ENCODE measurements at places on chromosomes 16 and 17.
A peak's percentile ranks its signal among the peaks of the same experiment; 100 is the strongest.

DNA sequence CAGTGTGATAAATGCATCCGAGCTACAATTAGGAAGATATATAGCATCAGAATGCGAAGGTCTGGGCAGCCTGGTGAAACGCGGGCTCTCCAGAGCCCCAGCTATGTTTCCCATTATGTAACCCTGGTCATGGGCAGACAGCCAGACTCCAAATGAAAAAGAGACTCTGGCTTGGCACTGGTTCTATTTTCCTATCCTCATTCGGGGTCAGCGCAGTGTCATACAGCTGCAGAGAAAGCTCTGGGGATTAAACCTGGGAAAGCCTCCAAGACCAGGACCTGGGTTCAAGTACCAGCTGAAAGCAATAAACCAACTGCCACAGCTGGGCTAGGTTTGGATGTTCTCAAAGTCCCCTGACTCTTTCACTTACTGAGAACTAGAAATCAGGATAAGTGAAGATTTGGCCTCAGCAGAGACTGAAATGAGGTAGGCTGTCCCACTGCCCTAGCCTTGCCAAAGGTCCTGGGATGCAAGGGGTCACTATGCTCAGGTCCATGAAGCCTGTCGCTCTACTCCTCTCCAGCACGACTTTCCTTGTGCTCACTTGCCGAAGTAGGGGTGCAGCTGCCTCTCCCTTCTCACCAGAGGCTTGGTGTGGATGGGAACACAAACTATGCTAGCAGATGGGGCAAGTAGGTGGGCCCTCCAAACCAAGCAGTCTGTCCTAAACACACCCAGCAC is 123.8 kb downstream of the SMG6 start:
- DNase-seq: no peak

DNA sequence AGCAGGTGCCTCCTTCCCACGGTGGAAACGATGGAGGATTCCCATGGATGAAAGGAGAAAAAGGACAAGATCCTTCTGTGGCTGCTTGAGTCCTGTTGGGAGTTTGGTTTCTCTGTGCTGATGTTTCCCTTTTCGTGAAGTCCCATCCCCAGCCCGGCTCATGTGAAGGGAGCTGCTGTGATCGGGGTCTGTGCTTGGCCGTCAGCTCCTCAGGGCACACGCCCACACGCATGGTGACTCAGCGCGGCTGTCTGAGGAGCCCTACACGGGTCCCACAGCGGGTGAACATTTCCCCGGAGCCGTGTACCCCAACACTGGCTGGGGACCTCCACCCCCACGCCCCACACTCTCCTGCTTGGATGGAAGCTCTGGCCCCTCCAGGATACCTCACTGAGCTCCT is 44.5 kb upstream of the SSTR5 start:
- DNase-seq: no peak

DNA sequence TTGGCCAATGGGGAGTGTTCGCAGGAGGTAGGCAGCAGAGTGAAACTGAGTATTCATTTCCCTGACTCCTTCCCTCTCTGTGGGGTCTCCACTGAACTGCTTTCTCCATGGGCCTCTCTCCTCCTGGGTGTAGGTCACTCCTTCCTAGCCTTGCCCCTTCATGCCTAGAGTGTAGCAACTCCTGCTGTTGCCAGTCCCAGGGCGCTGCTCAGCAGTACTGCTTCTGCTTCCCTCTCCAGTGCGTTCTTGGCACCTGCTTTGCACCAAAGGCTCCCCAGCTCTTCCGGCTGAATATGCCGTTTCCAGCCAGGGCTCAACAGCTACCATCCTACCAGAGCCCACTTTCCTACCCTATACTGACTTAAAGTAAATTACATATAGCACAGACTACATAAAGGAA is 92.2 kb downstream of the MAF start:
- no peak for DNase-seq

- no peak for DNase-seq
Measured at GRCh38 chr17:35879773-35880654, at the start of gene CCL5. TSS of gene CCL5 (minus strand) at chr17:35880360.

DNA sequence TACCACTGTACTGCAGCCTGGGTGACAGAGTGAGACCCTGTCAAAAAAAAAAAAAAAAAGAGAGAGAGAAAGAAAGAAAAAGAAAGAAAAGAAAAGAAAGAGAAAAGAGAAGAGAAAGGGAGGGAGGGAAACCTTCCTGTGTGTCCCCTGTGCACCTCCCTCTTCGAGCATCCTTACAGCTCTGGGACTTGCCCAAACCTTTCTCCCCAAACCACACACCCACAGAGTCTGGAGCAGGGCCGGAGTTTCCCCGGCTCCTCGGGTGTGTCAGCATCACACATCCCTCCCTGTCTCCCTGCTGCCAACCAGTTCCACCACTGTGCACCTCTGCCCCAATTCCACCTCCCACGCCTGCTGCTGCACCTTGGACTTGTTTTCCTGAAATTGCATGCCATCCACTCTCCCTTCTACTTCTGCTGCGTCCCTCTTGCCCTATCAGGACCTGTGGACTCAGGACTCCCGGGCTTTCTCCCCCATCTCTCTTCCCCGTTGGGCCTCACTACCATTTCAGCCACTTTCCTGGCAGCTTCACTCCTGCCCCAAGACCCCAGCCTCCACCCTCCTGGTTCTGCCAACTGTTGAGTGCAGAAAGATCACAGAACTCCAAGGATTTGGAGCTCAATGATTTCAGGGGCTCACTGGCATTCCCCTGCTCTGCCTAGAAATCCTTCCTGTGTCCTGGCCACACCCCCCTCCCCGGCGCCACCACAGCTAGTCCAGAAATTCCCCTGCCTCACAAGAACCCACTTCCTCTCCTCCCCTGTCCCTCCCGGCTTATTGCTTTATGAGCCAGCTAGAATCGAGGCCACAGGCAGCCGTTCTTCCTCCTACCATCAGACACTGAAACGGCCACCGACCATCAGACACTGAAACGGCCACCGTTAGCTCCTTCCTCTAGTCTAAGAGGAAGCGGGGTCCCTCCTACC is 3.7 kb upstream of the CDK3 start:
- DNase-seq: no peak

- peak; percentile 63 for DNase-seq
Measured at GRCh38 chr16:88782454-88783390, 2.3 kb downstream of the PIEZO1 start.

GRCh38 chr17:48502901-48503300 is 27.9 kb downstream of the HOXB1 start:
- DNase-seq: no peak

DNA sequence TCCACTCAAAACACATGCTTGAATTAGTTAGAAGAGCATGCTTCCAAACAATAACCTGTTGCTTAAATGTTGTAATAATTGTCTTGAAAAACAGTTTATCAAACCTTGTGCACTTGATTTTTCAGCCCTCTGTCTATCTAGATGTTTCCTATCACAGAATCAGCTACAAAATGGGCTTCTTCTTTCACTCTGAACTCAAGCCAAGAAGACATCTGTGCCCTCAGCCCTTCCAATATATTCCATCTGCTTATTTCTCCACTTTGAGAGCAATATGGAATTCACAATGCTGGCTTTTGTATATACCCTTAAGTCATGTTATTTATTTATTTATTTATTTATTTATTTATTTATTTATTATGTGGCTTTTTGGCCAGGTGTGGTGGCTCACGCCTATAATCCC is 234.2 kb downstream of the TOX3 start:
- no peak for DNase-seq

- no peak for DNase-seq
Measured at GRCh38 chr16:13378151-13378550, 476.8 kb downstream of the SHISA9 start.

GRCh38 chr16:77868052-77868451 is 79.7 kb downstream of the VAT1L start:
- DNase-seq: no peak

DNA sequence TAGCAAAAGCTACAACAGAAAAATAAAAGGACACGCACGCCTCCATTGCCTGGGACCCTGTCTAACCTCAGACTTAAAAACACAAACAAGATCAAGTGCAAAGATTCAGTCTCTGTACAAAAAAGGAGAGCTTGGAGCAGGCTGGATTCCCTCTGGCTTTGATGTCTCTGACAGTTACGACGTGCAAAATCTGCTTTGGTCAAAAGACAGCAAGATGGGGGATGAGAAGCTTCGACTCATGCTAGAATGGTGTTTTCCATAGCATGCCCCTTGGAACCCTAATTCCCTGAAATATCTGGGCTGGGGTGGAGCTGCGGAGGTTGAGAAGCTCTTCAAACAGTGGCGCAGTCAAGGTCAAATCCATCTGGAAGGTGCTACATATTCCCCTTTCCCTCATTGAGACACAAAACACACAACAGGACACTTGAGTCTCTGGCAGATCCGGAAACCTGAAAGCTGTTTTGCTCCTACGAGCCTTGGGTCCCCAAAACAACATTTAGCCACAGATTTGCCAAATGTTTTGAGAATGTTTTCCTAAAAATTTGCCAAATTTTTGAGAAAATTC is 9.1 kb downstream of the MYH11 start:
- DNase-seq: no peak

- no peak for DNase-seq
Measured at GRCh38 chr17:263271-263670, 81.8 kb upstream of the DOC2B start.

GRCh38 chr16:56848955-56849689 is 15.9 kb upstream of the SLC12A3 start:
- DNase-seq: no peak

- DNase-seq: no peak
Measured at GRCh38 chr16:57711-58110, 4.1 kb downstream of the SNRNP25 start.

DNA sequence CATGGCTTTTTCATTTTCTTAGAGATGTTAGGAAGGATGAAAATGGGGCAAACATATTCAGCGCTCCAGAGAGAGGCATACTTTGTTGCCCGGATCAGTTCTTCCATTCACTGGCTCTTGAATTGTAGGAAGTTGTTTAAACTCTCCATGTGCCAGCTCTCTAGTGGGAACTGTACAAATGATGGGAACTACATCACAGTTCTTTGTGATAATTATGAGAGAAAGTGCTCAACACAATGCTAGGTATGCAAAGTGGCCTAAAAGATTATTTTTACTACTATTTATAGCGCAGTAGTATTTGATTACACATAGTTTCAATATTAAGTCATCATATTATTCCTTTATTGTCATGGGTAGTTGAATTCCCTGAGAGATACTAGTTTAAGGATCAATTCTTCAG is 268.5 kb downstream of the RBFOX1 start:
- no peak for DNase-seq

DNA sequence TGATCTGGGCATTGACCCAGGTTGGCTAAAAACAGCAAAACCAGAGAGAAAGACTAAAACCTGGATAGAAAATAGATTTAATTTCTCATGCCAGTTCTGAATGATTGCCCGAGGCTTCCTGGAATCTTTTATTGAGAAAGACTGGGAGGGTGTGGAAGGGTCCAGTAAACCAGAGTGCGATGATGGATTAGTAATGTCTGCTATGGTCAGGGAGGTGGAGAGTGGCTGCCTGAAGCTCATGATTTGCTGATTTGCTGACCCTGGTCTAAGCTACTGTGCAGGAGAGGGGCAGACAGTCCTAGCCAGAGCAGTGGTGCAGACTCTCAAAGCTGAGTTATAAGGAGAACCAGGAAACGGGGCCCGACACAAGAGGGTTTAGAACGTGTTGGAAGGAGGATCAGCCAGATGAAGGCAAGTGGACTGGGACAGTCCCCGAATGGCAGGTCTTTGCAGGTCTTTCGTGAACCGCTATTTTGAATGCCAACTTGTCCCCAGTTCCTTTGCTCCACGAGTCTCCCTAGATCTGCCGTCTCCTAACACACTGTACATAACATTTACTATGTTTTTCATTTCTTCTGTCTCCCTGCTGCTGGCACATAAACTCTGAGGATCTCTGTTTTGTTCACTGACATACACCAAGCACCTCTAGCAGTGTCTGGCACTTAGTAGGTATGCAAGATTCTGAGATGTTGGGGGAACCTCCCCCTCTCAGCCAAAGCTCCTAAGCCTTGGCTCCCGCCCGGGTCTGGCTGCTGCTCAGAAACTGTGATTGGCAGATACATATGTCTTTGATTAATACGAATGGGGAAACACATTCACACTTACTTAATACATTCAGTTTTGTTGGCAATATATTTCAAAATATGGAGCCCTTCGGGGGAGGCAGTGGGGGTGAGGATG is 237.3 kb upstream of the TNRC6C start:
- no peak for DNase-seq

GRCh38 chr17:34671191-34671590 is 91.8 kb downstream of the TMEM132E start:
- no peak for DNase-seq

- DNase-seq: no peak
Measured at GRCh38 chr16:81786321-81786720, 7.2 kb downstream of the PLCG2 start.

DNA sequence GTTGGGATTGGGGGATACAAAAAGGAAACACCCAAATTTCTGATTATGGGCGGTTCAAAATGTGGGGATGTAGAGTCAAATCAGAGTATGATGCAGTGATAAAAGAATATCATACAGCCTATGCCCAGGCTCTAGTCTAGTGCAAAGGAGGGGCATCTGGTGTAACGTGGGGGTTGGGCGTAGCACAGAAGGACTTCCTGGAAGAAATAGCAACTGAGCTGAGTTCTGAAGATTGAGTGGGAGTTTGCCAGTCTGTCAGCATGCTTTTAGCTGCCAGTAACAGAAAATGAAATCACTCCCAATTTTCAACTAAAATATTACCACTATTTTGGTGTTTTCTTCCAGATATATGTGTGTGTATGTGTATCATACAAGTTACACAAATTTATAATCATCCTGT is 196.9 kb downstream of the SPECC1 start:
- DNase-seq: no peak
